ENCODE measurements at places on chromosomes 7 and 10.

DNA sequence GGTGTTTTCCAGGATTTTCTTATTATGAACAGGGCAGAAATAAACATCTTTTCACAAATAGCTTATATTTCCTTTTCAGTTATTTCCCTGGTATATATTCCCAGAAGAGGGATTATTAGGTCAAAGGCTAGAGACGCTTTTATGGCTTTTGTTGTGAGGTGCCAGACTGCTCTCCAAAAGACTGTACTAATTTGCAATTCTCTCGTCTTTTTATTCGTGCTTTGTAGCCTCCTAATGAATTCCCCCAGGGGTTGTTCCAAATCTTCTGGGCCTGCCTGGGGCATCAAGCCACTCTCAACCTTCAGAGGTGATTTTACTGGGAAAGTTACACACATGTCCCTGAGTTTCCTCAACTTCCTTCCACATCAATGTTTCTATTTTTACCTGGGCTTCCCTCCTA is 34.0 kb upstream of the R3HCC1L start:
- no peak overlapping the region for H3K4me3 ChIP-seq
- H3K27ac ChIP-seq, result no peak overlapping the region
- H3K27me3 ChIP-seq, result peaks cover 7% of the 10 kb centered on the region
- H3K36me3 ChIP-seq, result no peaks in the 10 kb centered on the region

DNA sequence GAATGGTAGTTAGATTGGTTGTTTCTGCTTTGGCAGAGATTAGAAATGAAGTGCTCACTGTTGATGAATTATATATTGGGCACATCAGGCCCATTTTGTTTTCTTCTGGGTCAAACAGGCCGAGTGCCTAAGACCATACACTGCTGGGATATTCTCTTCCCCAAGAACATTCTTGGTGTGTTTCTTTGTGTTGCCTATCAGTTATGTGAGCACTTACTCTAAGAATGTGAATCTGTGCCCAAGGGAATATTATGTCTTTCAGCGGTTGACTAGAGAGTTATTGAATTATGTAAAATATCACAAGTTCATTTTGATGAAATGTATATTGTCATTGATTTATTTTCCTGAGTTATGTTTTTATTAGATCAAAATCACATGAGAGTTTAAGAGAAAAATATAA is 255.5 kb upstream of the SMIM30 start:
- no peak overlapping the region for H3K27ac ChIP-seq
- no peak for DNase-seq
- no peak overlapping the region for H3K4me3 ChIP-seq
- H3K27me3 ChIP-seq, result no peaks in the 10 kb centered on the region
- H3K36me3 ChIP-seq, result no peaks in the 10 kb centered on the region

GRCh38 chr10:120606051-120606764 is 149.2 kb downstream of the PLPP4 start:
- H3K4me1 ChIP-seq, result no peaks in the 10 kb centered on the region
- H3K27me3 ChIP-seq, result no peaks in the 10 kb centered on the region
- H3K36me3 ChIP-seq, result no peaks in the 10 kb centered on the region
- no peak overlapping the region for H3K27ac ChIP-seq
- no peak overlapping the region for H3K4me3 ChIP-seq

DNA sequence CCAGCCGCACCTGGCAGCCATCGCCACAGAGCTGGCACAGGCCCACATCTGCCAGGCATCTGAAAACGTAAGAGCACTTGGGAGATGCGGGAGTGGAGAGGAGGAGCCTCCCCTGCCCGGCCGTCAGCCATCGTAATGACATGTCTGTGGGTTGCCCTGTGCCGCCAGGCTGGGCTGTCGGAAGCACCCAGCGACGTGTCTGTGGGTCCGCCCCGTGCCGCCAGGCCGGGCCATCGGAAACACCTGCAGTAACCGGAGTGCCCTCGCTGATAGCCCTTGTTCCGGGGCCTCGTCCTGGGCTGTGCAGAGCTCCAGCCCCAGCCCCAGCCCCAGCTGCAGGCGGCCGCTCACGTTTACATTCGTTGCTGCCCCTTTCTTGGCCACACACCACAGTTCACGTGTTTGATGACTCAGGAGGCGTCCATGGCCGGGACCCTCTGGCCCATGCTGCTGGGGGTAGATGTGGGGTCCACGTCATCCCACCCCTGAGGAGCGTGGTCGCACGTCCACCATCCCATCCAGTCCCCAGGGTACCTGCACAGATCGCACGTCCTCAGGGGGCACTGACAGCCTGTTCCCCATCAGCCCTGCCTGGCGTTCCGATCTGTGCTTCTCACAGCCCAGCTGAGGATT is 30.0 kb upstream of the PRKAR1B start:
- peaks cover 35% of the 10 kb centered on the region for H3K36me3 ChIP-seq
- no peaks in the 10 kb centered on the region for H3K4me1 ChIP-seq
- no peak for DNase-seq
- H3K27me3 ChIP-seq, result no peaks in the 10 kb centered on the region
- H3K27ac ChIP-seq, result no peak overlapping the region

GRCh38 chr7:156780724-156781455 is 112.1 kb downstream of the LMBR1 start:
- no peaks in the 10 kb centered on the region for H3K27me3 ChIP-seq
- peak overlapping the region; percentile 94 for H3K27ac ChIP-seq
- peak; percentile 39 for DNase-seq
- peaks cover 42% of the 10 kb centered on the region for H3K36me3 ChIP-seq
- H3K4me1 ChIP-seq, result peaks cover 59% of the 10 kb centered on the region
